Right atrium auricular region (tissue), 2 donors: ENCODE measurements at places on chromosomes 3 and 15.

DNA sequence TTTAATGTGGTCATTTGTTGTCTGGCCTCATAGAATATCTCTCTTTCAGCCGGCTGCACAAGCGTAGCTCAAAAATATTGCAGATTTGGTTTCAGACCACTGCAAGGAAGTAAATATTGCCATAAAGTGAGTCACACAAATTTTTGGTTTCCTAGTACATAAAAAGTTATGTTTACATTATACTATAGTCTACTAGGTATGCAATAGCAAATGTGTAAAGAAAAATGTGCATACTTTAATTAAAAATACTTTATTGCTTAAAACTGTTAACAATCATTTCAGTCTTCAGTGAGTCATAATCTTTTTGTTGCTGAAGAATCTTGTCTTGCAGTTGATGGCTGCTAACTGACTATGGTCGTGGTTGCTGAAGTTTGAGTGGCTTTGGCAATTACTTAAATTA lies 425.1 kb upstream of the ROBO1 start:
- H3K4me3 ChIP-seq: no peak overlapping the region
- no peaks in the 10 kb centered on the region for H3K36me3 ChIP-seq
- H3K27me3 ChIP-seq: no peaks in the 10 kb centered on the region
- H3K4me1 ChIP-seq: no peaks in the 10 kb centered on the region

DNA sequence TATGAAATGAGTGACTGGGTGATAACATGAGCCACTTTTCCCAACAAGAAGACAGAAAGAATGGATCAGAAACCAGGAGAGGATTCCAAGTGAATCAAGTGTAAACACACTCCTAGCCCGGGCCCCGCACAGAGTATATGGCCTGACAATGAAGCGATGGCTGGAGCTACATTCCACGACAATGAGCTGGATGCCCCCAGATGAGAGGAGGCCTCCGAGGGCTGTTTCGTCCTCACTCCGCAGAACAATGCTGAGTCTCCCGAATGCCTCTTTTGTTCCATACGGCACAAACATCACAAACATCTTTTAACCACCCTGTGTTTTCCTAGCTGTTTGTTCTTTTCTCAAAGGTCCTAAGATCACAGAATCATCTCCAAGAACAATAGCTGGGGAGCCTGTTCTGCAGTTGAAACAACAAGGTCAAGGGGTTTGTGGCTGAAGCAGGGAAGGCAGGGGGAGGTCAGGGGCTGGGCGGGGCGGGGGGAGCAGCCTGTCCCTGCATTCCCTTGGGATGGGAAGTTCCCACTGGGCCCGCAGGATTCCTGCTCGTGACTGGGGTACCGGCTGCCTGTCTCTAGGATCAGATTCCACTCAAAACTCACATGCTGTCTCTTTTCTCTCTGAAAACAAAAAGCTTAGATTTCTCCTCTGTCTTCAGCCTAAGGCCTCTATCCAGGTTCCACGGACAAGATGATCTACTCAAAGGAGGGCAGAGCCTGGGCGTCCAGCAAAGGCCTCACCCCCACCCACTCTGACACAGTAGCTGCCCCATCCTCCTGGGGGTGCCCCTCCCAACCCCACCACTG lies 151.3 kb downstream of the XXYLT1 start:
- H3K27ac ChIP-seq: peak overlapping the region; percentile 23
- no peaks in the 10 kb centered on the region for H3K36me3 ChIP-seq
- no peaks in the 10 kb centered on the region for H3K27me3 ChIP-seq
- H3K4me3 ChIP-seq: no peak overlapping the region
- no peak for DNase-seq

DNA sequence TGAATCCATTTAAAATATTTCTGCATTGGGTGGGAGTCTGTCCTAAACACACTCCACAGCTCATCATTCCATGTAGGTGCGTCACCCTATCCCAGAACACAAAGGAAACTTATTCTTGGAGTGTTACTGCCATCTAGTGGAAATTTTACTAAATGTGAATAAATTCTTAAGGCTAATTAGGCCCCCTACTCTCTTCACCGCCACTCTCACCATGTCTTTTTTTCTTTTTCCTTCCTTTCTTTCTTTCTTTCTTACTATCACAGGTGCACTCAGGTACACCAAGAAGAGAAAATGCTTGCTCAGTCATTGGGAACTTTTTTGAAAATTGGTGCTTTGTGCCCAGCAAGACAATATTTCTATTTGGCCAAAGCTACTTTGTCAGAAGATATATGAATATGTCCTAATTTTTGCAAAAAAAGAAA lies 26.4 kb upstream of the ATP8B4 start:
- no peaks in the 10 kb centered on the region for H3K4me1 ChIP-seq
- no peak overlapping the region for H3K4me3 ChIP-seq
- H3K27ac ChIP-seq: no peak overlapping the region
- no peaks in the 10 kb centered on the region for H3K27me3 ChIP-seq
- no peak for DNase-seq

DNA sequence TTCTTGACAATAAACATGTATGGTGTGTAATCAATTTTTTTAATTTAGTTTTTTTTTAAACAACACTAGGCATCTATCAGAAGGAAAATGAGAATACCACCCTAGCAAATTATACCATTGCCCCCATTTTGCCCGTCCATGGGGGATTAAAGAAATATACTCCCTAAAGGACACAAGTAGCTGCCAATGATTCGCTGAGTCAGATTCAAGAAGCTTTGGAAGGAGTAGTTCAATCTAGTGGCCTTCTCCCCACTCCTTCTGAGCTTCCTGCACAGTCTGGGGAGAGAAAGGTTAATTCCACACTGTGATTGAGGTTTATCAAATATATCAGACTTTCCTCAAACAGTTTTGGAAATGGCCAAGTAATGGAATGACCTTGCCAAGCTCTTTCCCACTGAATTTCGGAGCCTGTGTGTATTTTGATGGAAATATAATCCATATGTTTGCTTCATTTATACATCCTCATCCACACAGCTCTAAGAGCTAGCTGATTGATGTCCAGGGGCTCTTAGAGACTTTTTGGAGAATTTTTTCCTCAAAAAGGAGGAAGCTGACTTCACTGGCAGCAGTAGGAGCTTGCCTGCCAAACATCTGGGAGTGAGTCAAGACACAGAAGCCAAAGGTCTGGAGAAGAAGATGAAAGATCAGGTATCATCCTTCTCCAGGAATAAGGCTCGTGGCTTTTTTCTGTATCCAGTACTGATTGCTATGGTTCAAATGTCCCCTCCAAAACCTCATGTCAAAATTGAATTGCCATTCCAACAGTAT lies 478.5 kb upstream of the PROK2 start:
- H3K27ac ChIP-seq: no peak overlapping the region
- no peak for DNase-seq
- H3K4me3 ChIP-seq: no peak overlapping the region
- no peaks in the 10 kb centered on the region for H3K27me3 ChIP-seq
- H3K36me3 ChIP-seq: no peaks in the 10 kb centered on the region
- H3K4me1 ChIP-seq: no peaks in the 10 kb centered on the region

- DNase-seq: no peak
- no peak overlapping the region for H3K27ac ChIP-seq
- H3K4me3 ChIP-seq: peak overlapping the region; percentile 61
Measured at GRCh38 chr3:42980209-42980608, 1.1 kb downstream of the GASK1A start.

GRCh38 chr3:62462104-62462762 lies 88.9 kb upstream of the FEZF2 start:
- no peaks in the 10 kb centered on the region for H3K36me3 ChIP-seq
- no peak overlapping the region for H3K4me3 ChIP-seq
- no peaks in the 10 kb centered on the region for H3K4me1 ChIP-seq
- no peak overlapping the region for H3K27ac ChIP-seq
- DNase-seq: no peak

GRCh38 chr3:110576960-110577359 lies 494.7 kb upstream of the NECTIN3 start:
- no peaks in the 10 kb centered on the region for H3K36me3 ChIP-seq
- H3K27me3 ChIP-seq: no peaks in the 10 kb centered on the region
- no peak overlapping the region for H3K27ac ChIP-seq
- H3K4me1 ChIP-seq: no peaks in the 10 kb centered on the region
- DNase-seq: no peak

DNA sequence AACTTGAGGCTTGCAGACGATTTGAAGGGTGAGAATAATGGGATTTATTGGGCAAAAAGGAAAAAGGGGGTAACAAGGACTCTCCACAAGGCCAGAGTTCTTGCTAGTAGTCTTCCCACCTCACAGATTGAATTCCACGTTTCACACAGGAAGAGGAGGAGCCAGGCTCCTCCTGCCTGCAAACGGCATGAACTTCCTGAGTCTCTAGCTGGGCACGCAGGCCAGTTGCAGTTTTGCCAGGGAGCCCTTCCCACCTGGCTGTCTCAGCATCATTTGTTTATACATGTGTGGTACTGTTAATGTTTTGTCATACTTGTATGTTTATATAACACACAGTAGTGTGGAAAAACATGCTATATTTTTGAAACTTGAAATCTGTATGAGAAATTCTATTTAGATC lies 155.0 kb downstream of the NLGN1 start:
- DNase-seq: no peak
- no peak overlapping the region for H3K4me3 ChIP-seq
- no peaks in the 10 kb centered on the region for H3K36me3 ChIP-seq
- H3K4me1 ChIP-seq: no peaks in the 10 kb centered on the region
- H3K27ac ChIP-seq: no peak overlapping the region

GRCh38 chr3:140927279-140928069 lies 14.2 kb upstream of the SLC25A36 start:
- no peak for DNase-seq
- no peaks in the 10 kb centered on the region for H3K27me3 ChIP-seq
- H3K27ac ChIP-seq: peak overlapping the region; percentile 81
